Right kidney (tissue), 9 donors: ENCODE measurements at places on chromosomes 3 and 15.

- no peak for DNase-seq
Observed at GRCh38 chr15:35181538-35181937, 96.4 kb upstream of the NANOGP8 start.

DNA sequence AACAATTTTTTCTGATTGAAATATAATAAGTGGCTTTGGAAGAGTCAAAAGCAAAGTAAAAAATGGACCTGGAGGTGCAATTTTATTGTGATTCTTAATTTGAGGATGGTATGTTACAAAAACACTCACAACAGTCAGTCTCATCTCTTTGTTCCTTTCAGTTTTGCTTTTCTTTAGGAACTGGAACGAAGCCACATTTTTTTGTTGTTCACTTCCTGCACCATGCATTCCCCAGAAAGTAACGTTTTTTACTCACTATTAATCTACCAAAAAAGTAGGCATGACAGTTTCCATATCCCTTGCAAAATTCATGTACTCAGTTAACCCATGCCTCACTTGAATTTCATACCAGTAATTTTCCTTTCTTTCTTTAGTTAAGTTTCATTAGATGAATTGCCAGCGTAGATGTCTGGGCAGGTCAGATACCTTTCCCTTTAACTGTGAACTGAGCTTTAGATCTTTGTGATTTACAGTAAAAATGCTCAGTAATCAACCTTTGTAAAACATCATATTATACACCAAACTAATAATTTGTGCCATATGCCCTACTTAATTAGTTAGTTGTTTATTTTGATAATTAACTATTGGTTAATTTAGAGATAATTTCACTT, 384.3 kb downstream of the ROBO1 start:
- DNase-seq, result no peak

GRCh38 chr15:90407871-90408317, 19.9 kb downstream of the IQGAP1 start:
- DNase-seq, result no peak

DNA sequence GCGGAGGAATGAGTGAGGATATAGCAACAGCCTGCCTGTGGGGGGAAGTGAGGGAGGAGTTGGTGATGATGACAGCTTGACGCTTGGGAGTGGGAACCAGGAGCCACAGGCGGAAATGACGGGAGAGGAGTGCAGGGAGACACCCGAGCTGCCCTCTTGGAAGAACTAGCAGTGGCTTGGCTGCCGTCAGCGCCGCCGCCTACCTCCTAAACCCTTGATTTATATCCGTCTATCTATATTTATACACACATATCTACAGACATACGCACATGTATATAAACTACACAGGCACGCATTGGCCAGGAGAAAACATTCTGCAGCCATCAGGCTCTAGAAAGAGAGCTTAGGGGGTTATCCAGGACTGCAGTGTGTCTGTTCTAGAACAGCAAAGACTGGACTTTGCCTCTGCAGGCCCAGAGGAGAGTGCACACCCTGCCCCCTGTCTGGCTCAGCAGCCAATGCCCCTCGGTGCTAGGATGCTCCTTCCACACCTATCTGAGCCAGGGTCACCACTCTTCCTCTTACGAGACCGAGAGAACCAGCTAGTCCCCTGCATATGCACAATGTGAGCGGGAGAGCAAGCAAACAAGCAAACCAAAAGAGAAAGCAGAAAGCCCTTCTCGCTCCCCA, 45.3 kb upstream of the MAGEF1 start:
- peak; percentile 64 for DNase-seq

GRCh38 chr3:110568246-110568645, 503.4 kb upstream of the NECTIN3 start:
- DNase-seq, result no peak

DNA sequence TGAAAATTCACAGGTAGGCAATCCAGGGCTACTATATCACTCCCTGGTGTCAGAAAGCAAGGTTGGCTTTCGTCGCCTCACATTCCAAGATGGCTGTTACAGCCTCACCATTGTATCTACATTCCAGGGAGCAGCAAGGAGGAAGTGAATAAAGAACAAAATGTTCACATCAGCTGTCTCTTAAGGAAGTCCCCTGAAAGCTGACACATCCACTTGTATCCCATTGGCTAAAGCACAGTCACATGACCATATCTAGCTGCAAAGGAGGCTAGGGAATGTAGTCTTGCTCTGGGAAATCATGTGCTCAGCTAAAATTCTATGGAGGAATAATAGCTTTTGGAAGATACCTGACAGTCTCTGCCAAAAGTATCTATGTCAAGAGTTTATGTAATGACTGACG, 12.8 kb upstream of the GATA2 start:
- DNase-seq, result no peak

DNA sequence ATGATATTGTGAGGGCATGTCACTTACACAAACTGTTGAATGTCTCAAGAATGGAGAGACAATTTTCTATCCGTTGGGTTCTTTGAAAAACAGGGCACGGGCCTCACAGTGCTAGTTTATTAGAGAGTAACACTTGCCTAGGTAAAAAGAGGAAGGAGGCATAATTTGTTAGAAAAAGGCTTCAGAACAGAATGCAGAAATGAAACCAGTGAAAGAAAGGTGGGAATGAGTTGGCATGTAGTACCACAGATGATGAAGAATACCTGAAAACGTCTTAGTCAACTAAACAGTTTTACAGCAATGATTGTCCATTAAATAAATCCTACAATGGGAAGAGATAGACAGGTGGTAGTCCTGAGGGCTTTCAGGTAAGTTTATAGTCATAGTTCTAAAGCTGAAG, 1399.7 kb upstream of the CADM2 start:
- no peak for DNase-seq

GRCh38 chr15:78415284-78415683, 22.7 kb upstream of the IREB2 start:
- no peak for DNase-seq

DNA sequence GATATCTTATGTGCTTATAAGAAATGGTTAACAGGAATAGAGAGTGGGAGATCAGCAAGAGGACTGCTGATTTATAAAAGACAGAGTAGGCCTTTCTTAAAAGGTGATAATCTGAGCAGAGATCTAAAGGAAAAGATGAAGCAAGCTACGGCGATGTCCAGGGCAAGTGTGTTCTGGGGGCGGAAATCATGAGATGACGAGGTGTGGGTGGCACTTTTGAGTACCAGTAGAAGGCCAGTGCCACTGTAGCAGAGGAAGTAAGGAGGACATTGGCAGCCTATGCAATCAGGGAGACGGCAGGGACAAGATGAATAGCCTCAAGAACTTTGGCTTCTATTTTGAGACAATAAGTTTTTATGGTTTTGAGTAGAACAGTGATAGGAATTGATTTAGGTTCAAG, 492.4 kb downstream of the FHIT start:
- DNase-seq, result no peak

GRCh38 chr3:128113817-128114794, 9.5 kb downstream of the RUVBL1 start:
- no peak for DNase-seq

- DNase-seq, result no peak
Observed at GRCh38 chr3:72816862-72817355, 31.3 kb downstream of the SHQ1 start.

GRCh38 chr3:130849091-130849552, 44.8 kb upstream of the ATP2C1 start:
- no peak for DNase-seq

- DNase-seq, result no peak
Observed at GRCh38 chr3:81105206-81105605, 656.2 kb downstream of the GBE1 start.

DNA sequence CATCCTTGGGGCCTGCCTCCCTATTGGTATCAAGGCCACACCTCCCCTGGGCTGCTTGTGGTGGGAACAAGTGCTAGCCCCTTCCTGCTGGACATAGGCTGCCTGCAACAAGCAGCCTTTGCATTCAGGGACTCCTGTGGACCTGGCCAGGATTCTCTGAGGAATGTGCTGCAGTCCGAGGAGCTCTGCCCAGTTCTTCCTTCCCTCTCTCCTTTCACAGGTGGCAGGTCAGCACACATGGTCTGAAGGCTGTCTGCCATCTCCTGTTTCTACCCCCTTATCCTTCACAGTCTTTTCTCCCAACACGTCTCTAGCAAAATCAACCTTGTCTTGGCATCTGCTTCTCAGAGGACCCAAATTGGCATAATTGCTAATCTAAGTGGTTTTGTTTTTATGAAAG, 97.0 kb upstream of the LIPC start:
- DNase-seq, result no peak

GRCh38 chr3:125481786-125482185, 38.2 kb downstream of the SNX4 start:
- DNase-seq, result no peak

DNA sequence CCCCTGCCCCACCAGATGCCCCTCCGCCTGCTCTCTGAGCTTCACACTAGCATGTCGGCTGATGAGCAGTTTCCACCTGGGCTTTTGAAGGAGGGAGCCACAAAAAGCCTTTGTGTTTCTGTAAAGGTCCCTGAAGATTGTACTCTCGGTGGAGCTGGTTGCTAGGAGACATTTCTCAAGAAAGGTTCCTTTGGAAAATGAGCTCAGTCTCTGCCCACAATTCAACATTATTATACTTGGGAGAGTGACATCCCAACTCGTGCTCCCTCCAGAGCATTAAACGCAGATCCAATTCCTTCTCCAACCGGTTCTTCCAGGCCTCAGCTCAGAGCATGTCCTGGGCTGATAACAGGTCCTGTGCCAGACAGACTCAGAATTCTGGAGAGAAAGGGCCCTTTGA, 26.8 kb upstream of the FAM107A start:
- DNase-seq, result no peak

- DNase-seq, result no peak
Observed at GRCh38 chr15:63044077-63044644, 1.6 kb downstream of the TPM1 start.

DNA sequence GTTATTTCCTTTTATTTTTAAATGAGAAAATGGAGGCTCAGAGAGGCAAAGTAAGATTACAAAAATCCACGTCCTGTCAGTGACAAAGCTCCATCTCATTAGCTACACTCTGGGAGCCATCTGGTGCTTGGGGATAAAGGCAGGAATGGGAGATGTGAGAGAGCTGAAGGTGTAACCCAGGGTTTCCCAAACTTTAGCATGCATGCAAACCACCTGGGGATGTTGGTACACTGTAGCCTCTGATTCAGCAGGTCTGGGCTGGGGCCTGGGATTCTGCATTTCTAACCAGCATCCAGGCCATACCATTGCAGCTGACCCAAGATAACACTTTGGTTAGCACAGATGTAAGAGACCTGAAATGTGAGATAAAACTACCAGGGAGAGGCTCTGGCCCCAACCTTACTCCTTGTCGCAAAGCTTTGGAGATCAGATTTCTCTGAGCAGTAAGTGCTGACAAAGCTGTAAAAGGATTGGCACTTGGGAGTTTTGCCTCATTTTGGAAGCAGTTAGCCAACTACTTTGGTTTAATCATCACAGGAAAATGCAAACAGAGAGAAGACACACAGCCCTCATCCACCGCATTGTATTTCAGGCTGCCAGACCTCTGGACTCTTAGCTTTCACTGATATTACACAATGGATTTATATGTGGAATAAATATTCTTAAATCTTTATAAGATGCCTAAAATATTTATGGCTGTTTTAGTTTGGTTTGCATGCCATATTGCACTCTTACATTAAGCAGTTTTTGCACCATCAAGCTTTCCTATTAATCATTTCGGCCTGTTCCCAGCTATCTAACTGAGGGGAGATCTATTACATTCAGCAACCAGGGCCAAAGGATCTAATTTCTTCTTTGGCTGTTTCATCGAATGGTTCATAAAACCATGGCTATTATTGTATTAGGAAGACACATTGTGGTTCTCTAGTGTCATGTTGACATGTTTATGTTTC, 263.0 kb downstream of the EBLN2 start:
- DNase-seq, result peak; percentile 27

DNA sequence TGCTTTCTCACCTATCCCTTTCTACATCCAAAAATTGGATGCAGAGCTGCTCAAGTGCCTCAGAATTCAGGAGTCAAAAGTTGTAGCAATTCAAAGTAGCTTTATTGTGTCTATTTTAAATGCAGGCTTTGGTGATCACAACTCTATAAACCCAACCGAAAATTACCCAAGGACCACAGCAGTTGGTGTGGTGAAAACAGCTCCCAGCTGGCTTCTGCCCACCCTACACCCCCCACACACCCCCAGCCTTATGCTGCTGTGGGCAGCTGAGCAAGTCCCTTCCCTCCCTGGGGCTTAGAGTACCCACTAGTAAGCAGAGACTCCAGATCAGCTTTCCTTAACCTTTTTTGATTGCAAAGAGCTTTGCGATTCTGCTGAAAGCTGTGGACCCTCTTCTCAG, 5.8 kb upstream of the HES1 start:
- no peak for DNase-seq

- no peak for DNase-seq
Observed at GRCh38 chr3:184880276-184881019, 68.5 kb downstream of the VPS8 start.

DNA sequence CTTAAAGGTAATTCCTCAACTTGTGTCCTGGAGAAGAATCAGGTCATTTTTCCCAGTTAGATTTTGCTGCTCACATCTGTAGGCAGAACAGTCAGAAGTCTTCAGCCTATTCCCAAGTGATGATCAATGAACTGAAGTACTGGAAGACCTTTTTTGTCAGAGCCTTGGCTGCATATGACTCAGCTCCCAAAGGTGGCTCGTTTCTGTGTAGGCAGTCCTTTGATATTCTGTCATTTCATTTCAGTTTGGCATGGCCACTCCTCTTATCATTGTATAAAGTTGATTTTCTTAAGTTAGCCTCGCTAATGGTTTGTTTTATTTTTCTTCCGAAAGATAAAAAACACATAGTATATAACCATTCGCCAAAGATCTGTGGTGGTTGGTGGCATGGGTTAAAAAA, 90.7 kb downstream of the KLHL25 start:
- DNase-seq, result no peak

- no peak for DNase-seq
Observed at GRCh38 chr3:177131927-177132636, 65.2 kb downstream of the TBL1XR1 start.

DNA sequence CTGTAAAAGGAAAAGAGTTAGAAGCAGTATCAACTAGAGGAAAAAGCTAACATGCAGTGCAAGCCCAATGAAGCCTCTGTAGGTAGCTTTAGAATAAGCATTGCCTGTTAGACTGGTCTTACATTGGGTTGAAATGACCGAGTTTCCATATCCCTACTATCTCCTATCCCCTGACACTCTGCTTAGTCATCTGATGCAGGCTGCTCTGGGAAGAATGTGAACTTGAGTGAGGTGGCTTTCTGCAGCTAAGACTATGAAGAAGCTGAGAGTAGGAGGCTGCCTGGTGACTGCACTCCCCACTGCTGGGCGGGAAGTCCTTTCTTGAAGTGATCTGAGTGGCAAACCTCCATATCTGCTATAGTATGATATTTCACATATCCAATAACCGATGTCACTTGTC, 64.7 kb downstream of the OXSM start:
- no peak for DNase-seq

DNA sequence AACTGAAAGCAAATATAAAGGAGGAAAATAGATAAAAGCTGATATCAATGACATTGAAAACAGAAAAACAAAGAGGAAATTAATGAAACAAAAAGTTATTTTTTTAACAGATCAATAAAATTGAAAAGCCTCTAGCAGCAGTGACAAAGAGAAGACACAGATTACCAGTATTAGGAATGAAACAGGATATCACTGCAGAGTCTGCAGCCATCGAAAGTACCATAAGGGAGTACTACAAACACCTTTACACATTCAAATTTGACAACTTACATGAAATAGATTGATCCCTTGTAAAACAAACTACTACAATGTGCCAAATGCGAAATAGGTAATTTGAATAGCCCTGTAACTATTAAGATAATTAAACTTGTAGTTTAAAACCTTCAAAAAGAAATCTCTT, 24.9 kb upstream of the DHX36 start:
- no peak for DNase-seq
